ENCODE measurements at places on chromosomes 16 and 17.

- DNase-seq, result no peak
These were observed 43.5 kb downstream of the PLXDC1 start for GRCh38 chr17:39107973-39108372.

- no peak for DNase-seq
These were observed 150.1 kb downstream of the RAB11FIP4 start for GRCh38 chr17:31541559-31541958.

DNA sequence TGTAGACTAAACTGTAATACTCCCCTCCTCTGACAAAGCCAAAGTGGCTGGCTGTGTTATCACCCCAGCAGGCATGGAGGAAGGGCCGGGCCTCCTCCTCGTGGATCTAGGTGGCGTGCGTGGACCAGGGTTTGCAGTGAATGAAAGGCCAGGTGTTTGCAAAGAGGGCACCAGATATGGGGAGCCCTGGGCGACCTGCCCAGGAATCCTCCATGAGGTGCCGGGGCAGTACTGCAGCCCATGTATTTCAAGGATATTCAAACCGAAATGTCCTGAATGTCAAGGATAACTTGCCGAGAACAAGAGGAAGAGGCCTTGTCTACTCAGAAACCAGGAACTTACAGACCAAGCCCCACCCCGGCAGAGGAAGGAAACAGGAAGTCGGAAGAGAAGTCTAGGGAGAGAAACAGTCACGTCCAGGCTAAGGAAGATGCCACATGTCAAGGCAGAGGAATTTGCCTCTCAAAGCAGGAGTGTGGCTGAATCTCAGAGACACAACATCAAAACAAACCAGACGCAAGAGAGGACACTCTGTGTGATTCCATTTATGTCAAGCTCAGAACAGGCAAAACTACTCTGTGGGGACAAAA is 13.7 kb upstream of the OSGIN1 start:
- no peak for DNase-seq

DNA sequence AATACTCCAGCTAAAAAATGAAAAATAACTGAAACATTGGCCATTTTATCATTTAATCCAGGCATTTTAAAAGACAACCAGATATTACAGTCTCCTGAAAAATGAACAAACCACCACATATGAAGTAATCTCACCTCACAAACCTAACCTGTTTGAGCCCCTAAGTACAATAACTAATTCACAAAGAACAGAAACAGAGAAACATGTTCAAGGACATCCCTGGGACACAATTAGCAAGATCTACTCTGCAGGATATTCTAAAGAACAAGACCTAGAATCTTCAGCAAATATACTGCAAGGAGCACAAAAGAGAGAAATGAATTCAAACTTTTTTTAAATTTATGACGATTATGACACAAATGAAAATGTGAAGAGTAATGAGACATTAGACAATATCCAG is 50.8 kb upstream of the ANKFY1 start:
- no peak for DNase-seq

- DNase-seq, result no peak
These were observed 390.9 kb downstream of the SEC14L1 start for GRCh38 chr17:77531641-77532040.

DNA sequence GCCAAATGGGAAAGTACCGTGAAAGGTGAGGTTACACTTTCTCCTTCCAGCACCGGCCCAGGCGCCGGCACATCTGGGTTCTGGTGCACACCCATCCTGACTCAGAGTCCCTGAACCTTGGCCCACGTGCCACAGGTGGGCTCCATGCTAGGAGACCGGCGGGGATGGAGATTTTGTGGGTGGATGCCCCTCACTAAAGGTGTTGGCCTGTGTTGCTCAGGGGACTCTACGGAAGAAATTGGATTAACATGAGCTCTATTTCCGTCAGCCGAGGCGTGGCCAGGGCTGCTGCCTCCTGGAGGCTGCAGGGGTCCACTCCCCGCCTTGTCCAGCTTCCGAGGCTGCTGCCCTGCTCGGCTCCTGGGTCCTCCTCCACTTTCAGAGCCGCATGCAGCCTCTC is 30.8 kb downstream of the FBXO31 start:
- DNase-seq, result no peak

GRCh38 chr17:29412780-29413565 is 22.8 kb downstream of the TAOK1 start:
- no peak for DNase-seq

DNA sequence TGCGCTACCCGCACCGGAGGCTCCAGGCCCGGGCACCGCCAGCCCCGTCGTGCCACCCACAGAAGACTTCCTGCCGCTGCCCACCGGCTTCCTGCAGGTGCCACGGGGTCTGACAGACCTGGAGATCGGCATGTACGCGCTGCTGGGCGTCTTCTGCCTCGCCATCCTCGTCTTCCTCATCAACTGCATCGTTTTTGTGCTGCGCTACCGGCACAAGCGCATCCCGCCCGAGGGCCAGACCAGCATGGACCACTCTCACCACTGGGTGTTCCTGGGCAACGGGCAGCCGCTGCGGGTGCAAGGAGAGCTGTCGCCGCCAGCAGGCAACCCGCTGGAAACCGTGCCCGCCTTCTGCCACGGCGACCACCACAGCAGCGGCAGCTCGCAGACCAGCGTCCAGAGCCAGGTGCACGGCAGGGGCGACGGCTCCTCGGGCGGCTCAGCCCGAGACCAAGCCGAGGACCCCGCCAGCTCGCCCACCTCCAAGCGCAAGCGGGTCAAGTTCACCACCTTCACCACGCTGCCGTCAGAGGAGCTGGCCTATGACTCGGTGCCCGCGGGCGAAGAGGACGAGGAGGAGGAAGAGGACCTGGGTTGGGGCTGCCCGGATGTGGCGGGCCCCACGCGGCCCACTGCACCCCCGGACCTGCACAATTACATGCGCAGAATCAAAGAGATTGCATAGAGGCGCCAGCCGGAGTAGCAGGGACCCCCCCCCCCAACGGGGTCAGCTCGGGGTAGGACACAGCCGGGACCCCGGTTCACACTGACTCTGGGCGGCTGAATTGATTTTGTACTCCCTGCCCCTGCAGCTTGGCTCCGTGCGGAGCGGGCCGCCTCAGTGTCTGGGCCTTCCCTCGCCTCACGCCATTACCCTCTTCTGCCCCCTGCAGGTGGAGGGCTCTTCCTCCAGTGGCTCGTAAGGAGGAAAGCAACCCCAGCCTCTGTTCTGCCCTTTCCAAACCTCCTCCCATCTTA is 58.5 kb downstream of the TMEM132E start:
- DNase-seq, result peak; percentile 59

DNA sequence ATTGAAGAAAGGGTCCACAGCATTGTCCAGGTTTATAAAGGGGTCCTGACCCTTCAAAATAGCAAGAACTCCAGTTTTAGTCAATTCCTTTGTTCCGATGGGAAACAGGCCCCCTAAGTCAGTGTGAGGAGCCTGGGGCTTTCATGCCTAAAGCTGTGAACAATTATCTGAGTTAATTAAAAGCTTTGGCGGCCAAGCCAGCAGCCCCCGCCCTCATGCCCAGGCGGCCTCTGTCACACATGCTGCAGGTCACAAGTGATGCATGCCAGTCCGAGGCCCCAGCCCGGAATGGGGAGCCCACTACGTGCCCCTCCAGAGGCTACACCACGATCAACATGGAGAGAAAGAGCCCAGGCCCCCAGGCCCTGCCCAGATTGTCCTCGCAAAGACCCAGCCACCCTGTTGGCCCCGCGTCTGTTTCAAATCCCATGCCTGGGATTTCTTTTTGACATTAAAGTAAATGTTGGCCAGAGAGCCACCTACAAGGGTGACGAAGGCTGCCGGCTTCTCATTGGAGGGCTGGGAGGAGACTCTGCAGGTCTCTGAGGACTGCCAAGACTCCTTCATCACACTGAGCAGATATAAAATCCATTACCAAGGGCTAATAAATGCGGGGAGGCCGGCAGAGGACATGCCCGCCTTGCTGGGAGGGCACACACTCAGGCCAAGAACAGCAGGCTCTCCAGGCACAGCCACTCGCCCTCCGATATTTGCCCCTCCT is 14.5 kb upstream of the PITPNM3 start:
- DNase-seq, result no peak

DNA sequence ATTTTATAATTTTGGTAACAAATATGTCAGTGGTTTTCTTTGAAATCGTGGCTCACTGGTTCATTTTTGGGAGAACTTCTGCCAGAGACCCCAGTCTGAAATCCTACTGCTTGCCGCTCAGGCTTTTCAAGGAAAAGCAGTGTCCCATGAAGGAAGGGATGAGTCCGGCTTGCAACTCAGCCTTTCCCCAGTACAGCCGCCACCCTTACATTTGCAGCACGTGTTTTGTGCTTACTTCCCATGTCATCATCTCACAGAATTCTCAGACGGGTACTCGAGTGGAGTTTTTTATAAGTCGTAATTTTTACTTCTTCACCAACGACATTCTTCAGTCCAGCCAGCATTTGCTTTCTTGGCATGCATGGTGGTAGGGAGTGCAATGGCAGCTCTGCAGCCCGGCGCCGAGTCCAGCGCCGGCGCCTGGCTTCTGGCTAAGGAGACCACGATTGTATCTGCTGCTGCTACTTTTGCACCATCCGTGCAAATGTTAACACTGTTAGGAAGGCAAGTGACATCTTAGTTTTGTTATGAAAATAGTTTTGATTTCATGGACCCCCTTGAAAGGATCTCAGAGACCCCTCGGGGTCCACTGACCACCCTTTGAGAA is 111.0 kb downstream of the AMFR start:
- DNase-seq, result no peak

DNA sequence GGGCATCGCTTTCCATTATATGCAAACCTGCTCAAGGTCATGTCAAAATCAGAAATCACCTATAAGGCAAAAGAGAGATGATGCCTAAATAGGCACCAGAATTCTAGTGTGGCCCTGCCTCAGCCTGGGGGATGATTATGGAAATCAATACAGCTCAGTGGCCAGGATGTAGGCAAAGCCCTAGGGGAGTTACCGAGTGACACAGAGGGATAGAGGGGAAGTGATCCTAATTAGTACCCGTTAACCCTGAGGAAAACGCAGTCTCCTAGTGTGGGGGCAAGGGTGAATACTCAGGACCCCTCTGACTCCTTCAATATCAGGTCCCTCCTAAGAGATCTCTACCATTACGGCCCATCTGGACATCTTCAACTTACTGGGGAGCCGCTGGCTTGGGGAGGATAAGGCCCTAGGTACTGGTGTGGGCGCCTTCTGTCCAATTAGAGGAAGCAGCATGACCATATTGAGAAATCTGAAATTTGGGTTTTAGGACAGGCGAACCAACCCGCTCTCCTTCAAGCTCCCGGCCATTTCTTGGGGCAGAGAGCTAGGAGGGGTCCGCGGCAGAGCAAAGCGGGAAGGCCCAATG is 725 bp downstream of the NT5C3B start:
- DNase-seq, result no peak

GRCh38 chr16:10013774-10014173 is 168.5 kb downstream of the GRIN2A start:
- DNase-seq, result no peak

DNA sequence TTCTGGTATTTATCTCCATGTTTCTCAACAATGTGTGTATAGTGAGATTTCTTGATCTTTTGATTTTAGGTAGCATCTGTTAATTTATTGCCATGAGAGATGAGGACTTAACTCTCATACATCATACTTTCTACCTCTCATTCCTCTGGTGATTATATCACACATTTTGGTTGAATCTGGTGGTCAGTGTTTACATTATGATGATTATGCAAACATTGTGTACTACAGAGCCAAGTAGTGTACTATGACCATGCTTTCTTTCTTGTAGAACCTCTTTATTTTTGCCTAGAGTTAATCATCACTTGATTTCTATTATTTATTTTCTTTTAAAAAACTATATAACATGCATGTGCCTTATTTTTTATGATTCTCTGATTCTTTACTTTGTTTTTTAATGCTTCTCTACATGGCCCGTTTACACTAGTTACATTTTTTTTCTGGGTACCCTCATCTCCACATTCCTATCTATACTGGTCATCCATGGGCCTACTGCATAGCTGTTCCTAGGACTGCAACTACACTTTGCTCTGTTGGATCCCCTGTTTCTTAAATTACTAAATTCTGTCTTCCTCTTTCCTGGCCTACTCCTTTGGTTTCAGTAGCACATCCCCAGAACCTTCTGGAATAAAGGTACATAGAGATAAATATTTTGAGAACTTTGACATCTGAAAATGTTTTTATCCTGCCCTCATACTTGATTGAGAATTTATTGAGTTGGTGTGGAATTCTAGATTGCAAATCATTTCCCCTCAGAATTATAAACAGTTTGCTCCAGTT is 63.0 kb upstream of the LRRC37A3 start:
- no peak for DNase-seq

GRCh38 chr16:77843405-77843804 is 55.0 kb downstream of the VAT1L start:
- DNase-seq, result no peak

- DNase-seq, result no peak
These were observed 9.7 kb upstream of the RAI1 start for GRCh38 chr17:17671369-17672129.

DNA sequence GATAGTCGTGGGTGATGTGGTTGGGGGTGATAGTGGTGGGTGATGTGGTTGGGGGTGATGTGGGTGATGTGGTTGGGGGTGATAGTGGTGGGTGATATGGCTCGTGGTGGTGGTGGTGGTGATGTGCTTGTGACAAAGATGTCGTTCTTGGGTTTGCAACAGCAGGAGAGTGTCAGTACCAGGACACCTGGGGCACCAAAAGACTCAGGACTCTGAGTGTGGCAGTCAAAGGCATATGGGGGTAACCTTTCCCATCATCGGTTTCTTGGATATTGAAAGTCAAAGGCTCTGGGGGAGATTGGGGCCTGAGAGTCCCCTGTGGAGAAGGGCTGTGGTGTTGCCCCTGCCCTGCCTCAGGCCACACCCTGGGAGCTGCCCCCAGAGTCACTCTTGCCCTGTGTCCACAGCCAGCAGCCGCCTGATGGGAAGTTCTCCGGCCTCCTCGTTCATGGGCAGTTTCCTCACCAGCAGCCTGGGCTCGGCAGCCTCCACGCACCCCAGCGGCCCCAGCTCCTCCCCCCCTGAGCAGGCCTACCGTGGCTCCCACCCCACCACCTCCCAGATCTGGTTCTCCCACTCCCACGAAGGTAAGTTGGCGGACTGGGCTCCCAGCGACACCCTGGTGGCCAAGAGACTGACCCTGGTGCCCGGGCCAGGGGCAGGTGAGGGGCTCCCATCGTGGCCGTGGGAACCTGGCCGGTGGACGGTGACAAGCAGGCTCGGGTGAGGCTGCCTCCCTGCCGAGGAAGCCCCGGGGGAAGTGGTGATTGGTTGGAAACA is 31.3 kb downstream of the BAHCC1 start:
- no peak for DNase-seq
